ENCODE measurements at places on chromosomes 1 and 21.

DNA sequence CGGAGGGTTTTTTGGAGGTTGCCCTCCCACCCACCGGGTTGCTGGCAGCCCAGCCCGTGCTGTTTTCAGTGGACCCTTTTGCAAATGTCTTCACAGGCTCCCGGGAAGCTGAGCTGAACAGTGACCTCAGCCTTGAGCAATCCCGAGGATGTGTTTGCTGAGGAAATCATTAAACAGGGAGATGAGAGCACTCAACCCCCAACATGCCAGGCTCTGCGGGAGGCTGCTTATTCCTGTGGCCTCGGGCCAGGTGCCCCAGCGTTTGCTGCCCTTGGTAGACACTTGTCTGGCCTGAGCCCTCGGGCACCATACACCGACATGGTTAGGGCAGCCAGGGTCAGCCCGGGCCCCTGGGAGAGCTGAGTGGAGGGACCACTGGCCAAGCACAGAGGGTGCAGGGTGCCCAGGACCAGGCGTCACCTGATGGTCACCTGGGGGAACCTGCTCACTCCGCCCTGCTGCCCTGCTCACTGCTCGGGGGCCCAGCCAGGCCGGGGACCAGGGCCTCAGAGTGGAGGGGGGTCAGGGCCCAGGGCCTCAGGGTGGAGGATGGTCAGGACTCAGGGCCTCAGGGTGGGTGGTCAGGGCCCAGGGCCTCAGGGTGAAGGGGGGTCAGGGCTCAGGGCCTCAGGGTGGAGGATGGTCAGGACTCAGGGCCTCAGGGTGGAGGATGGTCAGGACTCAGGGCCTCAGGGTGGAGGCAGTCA, 42.5 kb upstream of the POFUT2 start:
- no peaks in the 10 kb centered on the region for H3K27me3 ChIP-seq
- peaks cover 19% of the 10 kb centered on the region for H3K4me1 ChIP-seq
- no peak overlapping the region for H3K4me3 ChIP-seq
- DNase-seq: peak; percentile 88
- no peak overlapping the region for H3K27ac ChIP-seq
- H3K36me3 ChIP-seq: no peaks in the 10 kb centered on the region

GRCh38 chr1:167059045-167059808, 30.9 kb downstream of the GPA33 start:
- peak overlapping the region; percentile 35 for H3K4me3 ChIP-seq
- peak; percentile 55 for DNase-seq
- no peak overlapping the region for H3K27ac ChIP-seq
- H3K27me3 ChIP-seq: no peaks in the 10 kb centered on the region
- no peaks in the 10 kb centered on the region for H3K4me1 ChIP-seq

DNA sequence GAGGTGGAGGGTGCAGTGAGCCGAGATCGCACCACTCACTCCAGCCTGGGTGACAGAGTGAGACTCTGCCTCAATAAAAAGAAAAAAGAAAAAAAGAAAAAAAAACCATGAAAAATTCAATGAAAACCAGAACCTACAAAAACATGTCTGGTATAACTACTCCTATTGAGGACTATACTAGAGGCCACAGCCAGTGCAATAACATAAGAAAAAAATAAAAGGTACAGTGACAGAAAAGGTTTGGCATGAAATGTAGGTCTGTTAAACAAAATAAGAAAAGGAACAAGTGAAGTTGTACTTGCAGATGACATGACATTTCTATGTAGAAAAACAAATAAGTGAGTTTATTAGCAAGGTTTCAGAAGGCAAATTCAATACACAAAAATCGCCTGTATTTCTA, 8.2 kb downstream of the NADK start:
- H3K27me3 ChIP-seq: no peaks in the 10 kb centered on the region
- peaks cover 12% of the 10 kb centered on the region for H3K36me3 ChIP-seq
- H3K27ac ChIP-seq: no peak overlapping the region
- no peak overlapping the region for H3K4me3 ChIP-seq
- H3K4me1 ChIP-seq: no peaks in the 10 kb centered on the region

DNA sequence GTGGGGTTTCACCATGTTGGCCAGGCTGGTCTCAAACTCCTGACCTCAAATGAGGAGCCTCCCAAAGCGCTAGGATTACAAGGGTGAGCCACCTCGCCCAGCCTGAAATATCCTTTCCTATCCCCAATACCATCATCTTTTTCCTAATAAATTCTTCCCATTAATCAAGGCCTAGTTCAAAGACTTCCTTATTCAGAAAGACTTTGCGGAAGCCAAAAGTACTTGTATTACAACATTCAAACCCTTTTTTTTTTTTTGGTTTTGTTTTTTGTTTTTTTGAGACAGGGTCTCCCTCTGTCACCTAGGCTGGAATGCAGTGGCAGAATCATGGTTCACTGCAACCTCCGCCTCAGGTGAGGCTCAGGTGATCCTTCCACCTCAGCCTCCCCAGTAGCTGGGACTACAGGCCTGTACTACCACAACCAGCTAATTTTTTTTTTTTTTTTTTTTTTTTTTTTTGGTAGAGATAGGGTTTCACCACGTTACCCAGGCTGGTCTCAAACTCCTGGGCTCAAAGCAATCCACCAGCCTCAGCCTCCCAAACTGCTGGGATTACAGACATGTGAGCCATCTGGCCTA, 7.6 kb downstream of the SLC19A2 start:
- DNase-seq: no peak
- H3K27ac ChIP-seq: no peak overlapping the region
- H3K27me3 ChIP-seq: no peaks in the 10 kb centered on the region
- H3K4me1 ChIP-seq: peaks cover 3% of the 10 kb centered on the region
- no peak overlapping the region for H3K4me3 ChIP-seq
- no peaks in the 10 kb centered on the region for H3K36me3 ChIP-seq

- H3K27ac ChIP-seq: no peak overlapping the region
- no peaks in the 10 kb centered on the region for H3K36me3 ChIP-seq
Measured at GRCh38 chr1:209531549-209531948, 52.0 kb upstream of the CAMK1G start.
